ENCODE measurements at places on chromosomes 12 and 14. TPM values are rescaled to one million over a fixed set of nuclear protein-coding genes. Genes with fewer than 3 reads are reported as not detected.

Gene NT5DC3
- 0.07 TPM for polyA plus RNA-seq

Gene LRFN5
- not detected for polyA plus RNA-seq

- DNase-seq, result no peak
Observed at GRCh38 chr12:91023326-91024004, 18.7 kb upstream of the EPYC start.

DNA sequence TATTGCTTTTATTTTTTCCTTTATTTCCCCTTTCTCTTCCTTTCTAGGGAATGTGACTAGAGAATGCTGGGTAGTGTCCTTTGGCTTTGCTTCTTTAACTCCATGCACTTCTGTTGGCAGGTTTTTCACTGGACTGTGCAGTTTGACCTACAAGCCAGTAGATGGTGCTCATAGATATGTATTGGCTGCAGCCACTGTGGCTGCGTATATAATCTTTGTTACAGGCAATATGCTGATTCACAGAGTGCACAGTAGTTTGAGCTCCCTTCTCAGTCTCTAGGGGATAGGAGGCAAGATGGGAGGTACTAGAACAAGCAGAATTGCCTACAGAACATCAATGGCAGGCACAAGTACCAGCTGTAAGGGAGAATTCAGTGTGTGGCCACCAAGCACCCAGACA is 503.5 kb downstream of the LRFN5 start:
- DNase-seq, result no peak

- DNase-seq, result no peak
Observed at GRCh38 chr14:73238424-73238852, 1.1 kb downstream of the PAPLN start.

DNA sequence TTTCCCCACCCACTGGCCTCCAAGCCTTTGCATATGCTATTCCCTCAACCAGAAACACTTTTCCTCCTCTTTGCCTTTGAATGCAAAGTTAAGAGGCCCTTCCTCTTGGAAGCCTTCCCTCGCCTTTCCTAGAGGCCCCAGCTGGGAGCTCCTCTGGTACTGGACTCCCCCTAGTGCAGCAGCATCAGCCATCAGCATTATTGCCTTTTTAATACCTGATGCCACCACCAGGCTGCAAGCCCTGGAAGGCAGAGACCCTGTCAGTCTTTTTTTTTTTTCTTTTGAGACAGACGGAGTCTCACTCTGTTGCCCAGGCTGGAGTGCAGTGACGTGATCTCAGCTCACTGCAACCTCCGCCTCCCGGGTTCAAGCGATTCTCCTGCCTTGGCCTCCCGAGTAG is 19.1 kb upstream of the PLA2G1B start:
- DNase-seq, result no peak

DNA sequence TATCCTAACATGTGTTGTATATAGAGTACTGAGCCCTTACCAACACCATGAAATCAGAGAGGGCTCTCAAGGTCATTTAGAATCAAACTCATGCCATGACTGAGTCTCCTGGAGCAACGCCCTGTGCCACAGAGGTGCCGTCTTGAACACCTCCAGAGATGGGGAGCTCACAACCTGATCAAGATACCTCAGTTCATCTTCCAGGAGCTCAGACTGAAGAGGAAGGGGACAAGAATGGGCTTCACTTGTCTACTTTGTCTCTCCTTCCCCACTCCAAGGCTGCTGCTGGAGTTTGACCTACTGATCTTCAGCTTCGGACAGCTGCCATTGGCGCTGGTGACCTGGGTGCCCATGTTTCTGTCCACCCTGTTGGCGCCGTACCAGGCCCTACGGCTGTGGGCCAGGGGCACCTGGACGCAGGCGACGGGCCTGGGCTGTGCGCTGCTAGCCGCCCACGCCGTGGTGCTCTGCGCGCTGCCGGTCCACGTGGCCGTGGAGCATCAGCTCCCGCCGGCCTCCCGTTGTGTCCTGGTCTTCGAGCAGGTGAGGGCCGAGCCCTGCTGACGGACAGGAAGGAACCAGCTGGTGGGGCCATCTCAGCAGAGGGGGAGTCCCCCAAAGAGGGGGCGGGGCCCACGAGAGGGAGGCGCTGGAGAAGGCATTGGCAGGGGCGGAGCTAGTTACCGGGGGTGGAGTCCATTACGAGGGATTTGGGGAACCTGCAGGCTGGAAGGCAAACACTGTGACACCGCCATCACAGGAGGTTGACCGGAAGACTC is 12.0 kb downstream of the SOAT2 start:
- DNase-seq, result no peak

- no peak for DNase-seq
Observed at GRCh38 chr14:45089813-45090212, 5.9 kb downstream of the PRPF39 start.

- DNase-seq, result no peak
Observed at GRCh38 chr12:130922511-130922953, 31.2 kb upstream of the ADGRD1 start.

DNA sequence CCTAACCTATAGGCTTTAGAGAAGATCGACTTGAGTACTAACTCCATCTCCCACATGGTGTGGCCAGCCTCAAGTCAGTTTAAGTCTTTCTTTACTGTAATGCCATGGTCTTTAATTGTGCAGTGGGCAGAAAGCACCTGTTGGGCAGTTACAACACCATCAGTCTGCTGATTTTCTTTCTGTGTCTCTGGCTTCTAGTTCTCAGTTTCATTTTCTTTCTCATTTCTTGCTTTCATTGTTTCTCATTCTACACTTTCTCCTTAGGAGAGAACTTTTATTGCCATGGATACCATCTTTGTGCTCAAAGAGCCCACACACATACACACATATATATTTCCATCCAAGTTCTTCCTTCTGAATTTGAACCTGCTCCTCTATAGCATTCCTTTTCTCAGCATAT is 96.1 kb upstream of the SLC16A7 start:
- no peak for DNase-seq

DNA sequence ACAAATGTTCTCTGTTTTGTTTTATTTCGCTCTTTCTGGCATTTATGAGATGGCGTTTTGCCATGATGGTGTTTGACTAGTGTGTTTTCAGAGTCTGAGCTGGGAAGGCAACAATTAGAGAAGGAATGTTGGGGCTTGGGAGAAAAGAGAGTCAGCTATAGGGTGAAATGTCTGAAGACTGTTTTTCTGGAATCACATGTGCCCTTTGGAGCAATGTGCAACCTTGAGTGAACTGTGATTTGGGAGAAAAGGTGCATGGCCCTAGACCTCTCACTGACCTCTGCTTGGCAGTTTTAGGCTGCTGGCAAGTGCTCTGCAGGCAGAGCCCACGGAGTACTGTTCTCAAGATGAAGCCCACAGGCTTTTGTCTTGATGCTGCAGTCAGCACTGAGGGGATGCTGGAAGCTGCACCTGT is 379.9 kb upstream of the PDE3A start:
- DNase-seq, result no peak

All from immature natural killer cell (primary cell).